ENCODE measurements at places on chromosomes 7 and 10. TPM values are rescaled to one million over a fixed set of nuclear protein-coding genes. Genes with fewer than 3 reads are reported as not detected.

SPDYE1 gene
- total RNA-seq = 2.5 TPM

- ATAC-seq = no peak
Observed at GRCh38 chr10:94012834-94013233, 19.1 kb downstream of the PLCE1 start.

DNA sequence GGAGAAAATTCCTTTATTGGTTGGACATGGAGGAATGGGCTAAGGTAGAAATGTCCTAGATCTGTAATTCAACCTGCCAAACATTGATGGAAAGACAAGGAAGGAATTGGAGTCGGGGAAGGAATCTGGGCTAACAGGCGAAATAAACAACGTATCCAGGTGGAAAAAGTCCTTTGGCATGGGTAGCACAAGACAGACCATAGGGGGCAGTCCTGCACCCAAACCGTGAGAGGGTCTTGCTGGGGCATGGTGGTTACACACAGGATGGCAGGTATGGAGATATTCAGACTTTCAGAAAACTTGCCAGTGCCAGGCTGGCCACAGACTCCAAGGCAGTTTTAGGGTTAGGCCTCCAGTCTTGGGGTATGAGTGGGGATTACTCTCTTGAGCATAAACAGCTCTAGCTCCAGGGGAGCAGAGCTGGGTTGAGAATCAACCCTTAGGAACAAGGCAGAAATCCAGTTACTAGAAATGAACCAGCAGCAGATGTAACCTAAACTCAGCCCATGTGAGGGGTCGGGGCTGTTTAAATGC lies 188.6 kb upstream of the GDF10 start:
- no peak for ATAC-seq

DNA sequence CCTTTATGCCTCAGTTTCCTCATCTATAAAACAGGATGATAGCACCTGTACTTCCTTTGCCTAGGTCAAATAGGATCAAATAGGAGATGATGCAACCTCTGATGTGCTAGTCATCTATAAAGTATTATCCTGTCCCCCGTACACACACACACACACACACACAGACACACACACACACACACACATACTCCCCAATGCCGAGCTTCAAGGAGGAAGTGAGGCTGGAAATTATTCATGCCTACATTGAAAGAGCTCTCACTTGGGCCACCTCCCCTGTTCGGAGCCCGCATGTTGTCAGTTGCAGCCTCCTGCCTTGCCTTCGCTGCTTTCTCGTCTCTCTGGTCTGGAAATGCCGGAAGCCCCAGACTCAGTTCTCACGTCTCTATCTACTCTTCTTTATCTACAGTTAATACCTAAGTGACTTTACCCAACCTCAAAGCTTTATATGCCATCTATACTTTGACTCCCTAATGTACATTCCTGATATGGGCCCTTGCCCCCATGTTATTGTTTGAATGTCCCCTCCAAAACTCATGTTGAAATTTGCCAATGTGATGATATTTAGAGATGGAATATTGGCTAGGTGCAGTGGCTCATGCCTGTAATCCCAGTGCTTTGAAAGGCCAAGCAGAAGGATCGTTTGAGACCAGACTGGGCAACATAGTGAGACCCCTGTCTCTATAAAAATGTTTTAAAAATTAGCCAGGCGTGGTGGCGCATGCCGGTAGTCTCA lies 6.9 kb upstream of the UBE2H start:
- ATAC-seq = no peak

GRCh38 chr10:59808896-59809643 lies 55.8 kb upstream of the MRLN start:
- peak; percentile 64 for ATAC-seq

Data from motor neuron (in vitro differentiated cells).